ENCODE measurements at places on chromosomes 6 and 20. TPM values are rescaled to one million over a fixed set of nuclear protein-coding genes. Genes with fewer than 3 reads are reported as not detected.

DNA sequence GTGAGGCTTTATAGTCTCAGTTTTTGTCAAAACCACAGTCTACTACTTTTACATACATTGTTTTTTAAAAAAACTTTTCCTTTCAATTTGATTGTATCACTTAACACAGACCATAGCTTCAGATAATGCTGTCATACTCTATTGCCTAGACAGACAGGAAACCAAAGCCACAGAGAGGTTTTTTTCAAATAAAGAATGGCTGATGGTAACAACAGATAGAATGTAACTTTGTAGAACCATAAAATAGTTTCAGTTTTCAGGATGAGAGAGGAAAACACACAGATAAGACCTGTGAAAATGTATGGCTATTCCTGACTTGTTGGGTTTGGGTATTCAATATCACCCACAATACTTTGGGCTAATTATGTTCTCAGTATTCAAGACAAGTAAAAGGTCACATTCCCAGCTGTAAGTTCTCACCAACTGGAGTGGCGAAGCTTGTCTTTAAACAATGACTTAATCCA is 94.0 kb downstream of the ADGRG6 start:
- peak; percentile 56 for DNase-seq

The GNMT gene
- total RNA-seq = not detected

GRCh38 chr6:126826166-126826714 is 292.2 kb upstream of the RSPO3 start:
- DNase-seq = no peak

GRCh38 chr20:54625497-54625896 is 150.1 kb downstream of the DOK5 start:
- no peak for DNase-seq

The VIP gene
- total RNA-seq = not detected

DNA sequence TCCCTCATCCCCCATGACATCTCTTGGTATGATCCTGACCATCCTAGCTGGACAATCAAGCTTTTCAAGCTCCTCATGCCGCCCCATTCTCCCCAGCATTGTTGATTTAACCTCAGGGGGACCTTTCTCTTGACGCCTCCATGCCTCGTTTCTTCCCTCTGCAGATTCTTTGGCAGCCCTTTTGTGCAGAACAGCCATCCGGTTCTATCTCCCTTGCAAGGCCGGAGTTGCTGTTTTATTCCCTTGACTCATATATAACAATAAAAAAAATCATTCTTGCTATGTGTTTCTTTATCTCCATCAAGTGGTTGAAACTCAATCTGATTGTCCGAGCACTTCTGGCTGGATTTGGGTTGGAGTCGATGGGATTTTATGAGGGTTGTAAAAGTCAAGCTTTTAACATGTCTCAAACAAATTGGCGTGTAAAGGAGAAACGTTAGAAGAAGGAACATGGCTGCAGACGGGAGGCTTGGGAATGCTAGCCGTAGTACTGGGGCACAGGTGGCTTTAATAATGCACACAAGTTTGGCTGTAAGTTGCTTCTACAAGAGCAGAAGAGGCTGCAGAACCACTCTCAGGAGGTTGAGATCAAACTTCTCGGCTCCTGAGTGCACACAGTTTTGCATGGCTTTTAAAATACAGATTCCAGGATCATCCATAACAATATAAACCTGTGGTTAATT is 3.9 kb upstream of the SULF2 start:
- DNase-seq = no peak

GRCh38 chr6:109096208-109096607 is 901 bp downstream of the CEP57L1 start:
- peak; percentile 10 for DNase-seq

DNA sequence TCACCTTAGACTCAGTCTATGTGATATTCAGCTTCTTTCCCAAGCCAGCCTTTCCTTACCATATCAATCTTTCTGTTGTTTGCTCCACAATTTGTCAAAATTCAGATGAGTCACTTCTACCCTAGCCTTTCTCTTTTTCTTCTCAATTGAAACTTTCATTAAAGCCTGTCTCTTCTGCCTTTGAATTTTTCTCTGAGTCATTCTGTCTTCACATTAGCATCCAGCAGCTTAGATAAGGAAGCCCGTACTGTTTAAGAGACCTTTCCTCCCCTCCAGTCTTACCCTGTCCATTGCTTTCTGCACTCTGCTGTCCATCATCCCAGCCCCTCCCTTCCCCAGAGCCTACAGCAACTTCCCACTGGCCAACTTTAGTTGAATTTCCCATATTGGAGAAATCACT is 34.9 kb upstream of the RALGAPA2 start:
- no peak for DNase-seq

DNA sequence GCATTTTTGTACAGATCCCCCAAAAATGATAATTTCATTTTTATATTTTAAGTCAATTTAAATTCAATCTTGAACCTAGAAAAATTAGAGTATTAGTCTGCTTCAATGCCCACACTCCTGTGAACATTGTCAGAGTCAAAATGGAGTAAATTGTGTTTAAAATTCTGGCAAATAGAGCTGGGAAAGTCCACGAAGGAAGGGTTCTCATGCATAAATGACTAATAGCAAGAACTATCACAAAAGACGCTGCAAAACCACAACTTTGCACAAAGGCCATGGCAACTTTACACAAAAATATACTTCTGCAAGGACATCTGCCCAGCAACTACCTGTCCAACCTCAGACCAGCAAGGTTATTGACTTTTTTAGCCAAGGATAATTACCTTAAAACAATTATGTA is 203.2 kb upstream of the SMLR1 start:
- DNase-seq = no peak

DNA sequence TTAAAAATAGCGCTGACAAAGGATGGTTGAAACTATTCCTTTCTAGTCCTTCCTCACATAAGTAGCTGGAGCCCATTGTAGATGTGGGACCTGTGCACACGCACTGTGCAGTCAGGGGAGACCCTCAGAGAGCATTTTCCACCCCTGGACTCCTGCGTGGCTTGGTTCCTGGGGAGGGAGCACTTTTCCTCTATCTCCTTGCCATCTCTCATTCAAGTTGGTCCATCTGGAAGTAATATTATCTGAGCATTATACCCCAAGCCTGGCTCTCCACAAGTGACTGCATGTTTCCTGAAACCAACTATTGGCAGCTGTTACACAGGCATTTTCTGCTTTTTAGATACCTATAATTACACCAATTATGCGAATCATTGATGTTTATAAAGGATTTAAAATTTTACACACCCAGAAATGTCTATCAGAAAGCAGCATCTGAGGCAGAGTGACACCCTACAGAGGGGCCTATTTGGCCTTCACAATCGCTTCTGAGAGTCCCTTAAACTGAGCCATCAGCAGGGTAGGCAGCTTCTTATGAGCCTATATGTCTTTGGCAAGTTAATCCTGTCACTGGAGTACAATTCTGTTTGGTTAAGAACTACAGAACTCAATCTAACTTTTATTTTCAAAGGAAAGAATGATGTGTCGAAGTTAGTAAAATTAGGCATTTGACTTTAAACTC is 18.7 kb downstream of the SOX4 start:
- no peak for DNase-seq

DNA sequence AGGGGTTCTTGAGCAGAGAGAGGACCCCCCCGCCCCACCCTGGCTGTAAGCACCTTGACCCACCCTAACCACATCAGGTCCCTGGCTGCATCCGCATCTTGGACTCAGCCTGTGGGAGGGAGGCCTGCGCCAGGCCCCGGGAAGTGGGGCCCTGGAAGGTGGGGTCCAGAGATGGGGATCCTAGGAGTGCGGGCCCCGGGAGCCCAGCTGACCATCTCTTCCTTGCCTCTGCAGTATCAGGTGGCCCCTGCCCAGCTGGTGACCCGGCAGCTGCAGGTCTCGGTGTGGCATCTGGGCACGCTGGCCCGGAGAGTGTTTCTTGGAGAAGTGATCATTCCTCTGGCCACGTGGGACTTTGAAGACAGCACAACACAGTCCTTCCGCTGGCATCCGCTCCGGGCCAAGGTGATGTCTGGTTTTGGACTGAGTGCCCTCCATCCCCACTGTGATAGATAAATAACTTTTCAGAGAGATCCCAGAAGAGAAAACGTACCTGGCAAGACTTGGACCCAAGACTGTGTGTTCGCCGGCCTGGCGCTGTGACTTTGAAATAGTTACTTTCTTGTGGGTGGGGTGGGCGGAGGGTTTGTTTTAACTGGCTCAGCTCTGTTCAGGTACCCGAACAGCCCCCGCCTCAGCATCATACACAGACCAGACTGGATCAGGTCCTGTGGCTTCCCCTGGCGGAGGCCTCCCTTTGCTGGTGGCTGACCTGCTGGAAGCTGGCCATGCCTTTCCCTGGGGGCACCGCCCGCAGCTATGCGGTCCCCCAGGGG is 62.0 kb downstream of the EZR start:
- no peak for DNase-seq

- DNase-seq = no peak
Observed at GRCh38 chr20:23612396-23612795, 6.7 kb upstream of the CST9 start.

- no peak for DNase-seq
Observed at GRCh38 chr6:89817481-89817880, 2.1 kb downstream of the MDN1 start.

The SLC44A4 gene
- not detected for total RNA-seq

The PGC gene
- not detected for total RNA-seq

DNA sequence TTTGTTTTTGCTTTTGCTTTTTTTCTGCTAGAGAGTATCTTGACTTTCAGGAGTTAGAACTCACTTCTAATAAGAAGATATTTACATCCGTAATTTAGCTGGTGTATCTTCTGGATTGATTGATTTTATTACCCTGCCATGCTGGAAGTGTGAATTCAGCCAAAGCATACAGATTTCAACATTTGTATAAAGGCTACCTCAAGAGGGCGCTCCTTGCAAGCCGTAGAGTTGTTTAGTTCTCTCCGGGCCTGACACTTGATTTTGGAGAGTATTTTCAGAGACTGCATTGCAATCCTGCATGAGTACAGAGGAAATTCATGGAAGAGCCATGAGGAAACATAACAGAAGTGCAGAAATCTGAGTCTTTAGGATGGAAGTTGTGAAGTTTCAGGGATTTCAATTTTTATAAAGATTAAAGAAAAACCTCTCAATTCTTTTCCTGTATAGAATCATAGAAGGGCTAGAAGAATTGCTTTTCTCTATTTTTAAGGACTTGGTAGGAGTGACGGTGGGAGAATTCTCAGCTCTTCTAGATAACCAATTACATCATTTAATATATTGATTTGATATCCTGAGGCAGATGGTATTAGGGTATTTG is 66.7 kb upstream of the TIAM2 start:
- peak; percentile 69 for DNase-seq

DNA sequence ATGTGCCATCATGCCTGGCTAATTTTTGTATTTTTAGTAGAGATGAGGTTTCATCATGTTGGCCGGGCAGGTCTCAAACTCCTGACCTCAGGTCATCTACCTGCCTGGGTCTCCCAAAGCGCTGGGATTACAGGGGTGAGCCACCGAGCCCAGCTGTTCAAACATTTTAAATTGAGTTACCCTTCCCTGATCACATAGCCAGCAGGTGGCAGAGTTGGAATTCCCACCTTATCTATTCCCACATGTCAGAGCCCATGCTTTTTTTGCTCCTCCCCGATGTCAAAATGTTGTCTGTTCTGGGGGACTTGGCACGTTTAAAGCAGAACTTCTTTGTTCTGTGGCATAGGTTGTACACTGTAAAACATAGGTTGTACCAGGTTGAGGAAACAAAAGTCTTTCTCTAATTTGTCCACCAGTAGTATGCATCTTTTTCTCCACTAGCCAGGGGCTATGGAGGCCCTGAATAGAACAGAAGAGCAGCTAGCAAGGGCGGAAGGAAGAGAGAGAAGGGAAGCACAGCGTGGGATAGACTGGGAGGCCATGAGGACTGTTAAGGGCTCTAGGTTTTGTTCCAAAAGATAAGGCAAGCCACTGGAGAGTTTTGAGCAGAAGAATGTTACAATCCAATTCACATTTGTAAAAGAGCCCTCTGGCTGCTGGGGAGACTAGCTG is 7.3 kb upstream of the LBP start:
- DNase-seq = no peak

The BNIP5 gene
- not detected for total RNA-seq

- no peak for DNase-seq
Observed at GRCh38 chr20:43959920-43960227, 45.2 kb downstream of the TOX2 start.

DNA sequence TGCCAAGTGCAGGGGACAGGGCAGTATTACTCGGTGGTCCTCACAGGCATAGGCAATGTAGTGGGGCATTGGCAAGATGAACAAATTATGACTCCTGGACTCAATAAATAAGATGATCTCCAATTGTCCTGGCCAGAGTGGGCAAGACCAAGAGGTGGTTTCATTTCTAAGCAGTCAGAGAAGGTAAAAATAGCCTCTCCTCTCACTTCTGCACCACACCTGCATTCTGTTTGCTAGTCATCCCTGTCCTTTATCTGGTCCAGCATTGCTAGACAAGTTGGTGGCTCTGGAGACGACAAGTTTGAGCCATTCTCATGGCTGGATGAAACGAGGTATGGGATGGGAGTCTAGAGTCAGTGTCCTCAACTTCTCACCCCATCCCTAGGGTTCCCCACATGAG is 83.0 kb downstream of the BANF2 start:
- DNase-seq = no peak

GRCh38 chr6:100176951-100177710 is 183.1 kb upstream of the MCHR2 start:
- peak; percentile 17 for DNase-seq

DNA sequence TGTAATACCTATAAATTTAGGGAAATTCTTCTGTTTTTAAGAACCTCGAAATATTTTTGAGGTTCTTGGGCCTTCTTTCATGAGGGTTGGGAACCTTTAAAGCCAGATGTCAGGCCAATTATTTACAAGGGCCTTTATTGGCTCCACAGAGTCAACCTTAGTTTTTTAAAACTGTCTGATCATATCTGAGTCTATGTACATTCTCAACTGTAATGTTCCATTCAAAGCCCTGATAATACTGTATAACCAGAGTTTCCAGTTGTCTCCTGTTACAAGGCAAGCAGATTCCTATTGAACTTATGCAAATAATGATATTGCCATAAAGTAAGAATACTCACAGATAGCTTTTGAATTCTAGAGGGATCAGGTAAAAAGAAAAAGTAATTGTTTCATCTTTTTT is 545.5 kb downstream of the EPM2A start:
- DNase-seq = no peak

- peak; percentile 86 for DNase-seq
Observed at GRCh38 chr20:50987493-50988210, 29.0 kb downstream of the MOCS3 start.

DNA sequence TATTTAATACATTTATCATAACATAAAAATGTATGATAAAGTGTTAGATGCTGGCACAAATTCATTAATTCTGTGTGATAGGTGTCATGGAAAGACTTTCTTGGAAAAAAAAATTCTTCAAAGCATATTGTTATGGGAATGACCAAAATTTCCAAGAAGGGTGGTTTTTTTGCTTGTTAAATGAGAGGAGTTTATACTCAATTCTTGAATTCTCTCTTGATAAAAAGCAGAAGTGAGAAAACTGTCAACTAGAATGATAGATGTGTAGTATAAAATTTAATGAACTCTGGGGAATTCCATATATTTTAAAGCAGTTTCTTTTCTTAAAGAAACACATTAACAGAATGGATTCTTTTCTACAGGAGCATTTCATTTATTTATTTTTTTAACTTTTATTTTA is 62.0 kb upstream of the SNAP91 start:
- DNase-seq = no peak

GRCh38 chr6:128725271-128726233 is 157.4 kb upstream of the LAMA2 start:
- peak; percentile 39 for DNase-seq

- DNase-seq = no peak
Observed at GRCh38 chr6:14775528-14775927, 470.3 kb upstream of the JARID2 start.
